ENCODE measurements at places on chromosomes 2 and 18.

GRCh38 chr18:22020867-22021370, 148.5 kb upstream of the GATA6 start:
- no peak for DNase-seq

DNA sequence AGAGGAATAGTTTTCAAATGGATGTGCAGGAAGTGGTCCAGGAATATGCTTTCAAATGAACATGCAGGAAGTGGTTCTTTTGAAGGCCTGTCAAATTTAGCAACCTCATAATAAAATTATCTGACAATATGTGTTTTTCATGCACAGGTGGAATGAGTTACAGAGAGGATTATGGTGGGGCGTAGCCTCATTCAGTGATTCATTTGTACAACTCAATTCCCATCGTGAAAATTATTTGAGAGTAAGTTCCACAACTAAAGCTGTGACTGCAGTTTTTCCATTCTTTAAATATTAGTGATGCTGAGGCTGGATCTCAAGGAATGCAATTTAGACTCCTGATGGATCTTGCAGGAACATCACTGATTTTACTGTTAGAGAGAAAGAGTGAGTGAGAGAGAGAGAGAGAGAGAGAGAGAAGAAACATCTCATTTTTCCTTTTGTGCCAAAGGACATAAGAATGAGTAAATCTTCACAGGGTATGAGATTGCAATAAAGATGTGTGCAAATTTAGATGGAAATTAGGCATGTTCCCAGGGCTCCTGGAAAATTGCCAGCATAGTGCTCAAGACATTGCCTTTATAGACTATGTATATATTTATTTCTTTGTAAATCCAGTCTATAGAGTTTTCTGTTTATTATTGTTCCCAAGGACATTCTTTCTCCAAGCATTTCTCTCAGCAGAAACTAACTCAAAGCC, 394.9 kb upstream of the ZEB2 start:
- no peak for DNase-seq

DNA sequence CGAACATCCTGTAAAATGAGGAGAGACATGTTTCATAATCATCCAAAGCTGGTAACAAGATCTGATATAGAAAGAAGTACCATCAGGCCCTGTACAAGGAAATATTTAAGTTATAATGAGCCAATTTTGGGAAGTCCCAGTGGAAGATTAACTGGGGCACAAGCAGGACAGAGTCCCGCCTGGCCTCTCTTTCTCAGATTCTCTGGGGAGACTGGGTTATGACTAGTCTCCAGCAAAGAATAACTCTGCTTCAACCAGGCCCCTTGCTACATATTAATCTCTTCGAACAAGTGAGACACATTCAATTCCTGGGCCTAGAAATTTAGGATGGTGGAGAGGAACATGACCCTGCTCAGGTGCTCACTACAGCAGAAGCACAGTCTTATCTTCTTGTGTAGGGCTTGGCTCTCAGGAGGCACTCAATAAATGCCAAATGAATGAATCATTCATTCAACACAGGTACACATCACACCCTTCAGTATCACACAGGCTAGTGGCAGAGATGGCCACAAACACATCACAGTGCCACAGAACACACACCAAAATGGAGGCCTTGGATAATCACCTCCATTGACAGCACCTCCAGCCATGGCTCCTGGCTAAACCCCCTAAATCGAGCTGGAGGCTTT, 46.4 kb upstream of the RNF152 start:
- no peak for DNase-seq

DNA sequence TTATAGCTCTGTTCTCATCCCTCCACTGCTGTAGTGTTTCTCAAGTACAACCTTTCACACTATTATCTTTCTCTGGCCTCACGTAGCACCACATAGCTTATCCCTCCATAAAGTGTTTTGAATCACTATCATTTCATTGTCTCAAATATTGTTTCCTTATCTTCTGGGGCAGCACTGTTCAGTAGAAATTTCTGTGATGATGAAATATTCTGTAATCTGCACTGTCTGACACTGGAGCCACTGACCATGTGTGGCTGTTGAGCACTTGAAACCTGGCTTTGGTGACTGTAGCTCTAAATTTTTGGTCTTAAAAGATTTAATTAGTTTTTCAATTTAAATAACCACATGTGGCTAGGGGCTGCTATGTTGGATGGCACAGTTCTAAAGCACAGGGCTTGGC, 78.9 kb downstream of the CPS1 start:
- no peak for DNase-seq

DNA sequence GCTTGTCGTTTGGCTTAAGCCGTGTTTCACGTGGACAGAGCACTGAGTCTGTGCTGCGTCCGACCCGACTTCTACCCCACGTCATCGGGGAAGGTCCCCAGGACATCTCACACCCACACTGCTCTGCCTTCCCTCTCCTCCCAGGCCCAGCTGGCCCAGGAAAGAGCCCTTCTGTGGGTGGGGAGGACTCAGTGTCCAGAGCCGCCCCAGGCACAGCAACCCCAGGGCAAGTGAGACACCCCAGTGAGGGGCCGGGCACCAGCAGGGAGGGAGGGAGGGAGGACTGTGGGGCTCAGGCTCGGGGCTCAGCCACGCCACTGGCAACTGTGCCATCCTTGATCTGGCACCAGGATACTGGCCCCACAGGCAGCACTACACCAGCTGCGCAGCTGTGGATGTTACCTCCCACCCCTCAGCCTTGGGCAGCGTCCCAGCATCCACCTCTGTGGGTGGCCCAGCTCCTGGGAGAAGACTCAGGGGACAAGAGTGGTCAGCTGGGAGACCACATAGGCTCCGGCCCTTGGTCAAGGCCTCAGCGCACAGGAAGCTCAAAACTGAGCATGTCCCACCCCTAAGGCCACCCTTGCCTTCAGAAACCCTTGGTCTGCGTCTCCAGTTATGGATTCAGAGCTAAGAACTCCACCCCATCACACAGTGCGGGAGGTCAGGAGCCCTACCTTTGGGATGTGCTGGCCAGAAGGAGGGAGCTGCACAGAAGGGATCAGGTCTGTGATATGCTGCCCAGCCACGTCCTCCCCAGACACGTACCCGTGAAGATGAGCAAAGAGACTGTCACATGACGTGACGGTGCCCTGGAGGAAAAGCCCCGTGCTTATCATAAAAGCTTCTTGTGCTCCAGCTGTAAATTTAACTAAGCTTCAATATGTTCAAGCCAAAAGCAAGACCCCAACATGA, 11.7 kb downstream of the PASK start:
- no peak for DNase-seq

DNA sequence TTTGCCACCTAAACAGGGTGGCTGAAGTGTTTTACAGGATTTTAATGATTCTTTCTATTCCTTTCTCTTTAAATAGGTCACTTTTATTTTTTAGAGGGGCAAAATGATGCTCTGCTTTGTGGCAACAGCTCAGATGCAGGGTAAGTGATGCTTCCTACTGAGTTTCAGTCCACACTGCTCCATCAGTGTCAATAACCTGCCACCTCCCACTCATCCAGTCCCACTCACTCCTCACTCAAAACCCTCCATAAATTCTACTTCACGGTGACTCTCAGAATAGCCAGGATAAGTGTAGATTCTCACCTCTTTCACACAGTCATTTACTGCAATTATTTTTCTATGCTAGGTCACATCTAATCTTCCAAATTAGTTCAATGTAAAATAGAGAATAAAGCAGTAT, 72.7 kb downstream of the SCN2A start:
- DNase-seq: no peak

DNA sequence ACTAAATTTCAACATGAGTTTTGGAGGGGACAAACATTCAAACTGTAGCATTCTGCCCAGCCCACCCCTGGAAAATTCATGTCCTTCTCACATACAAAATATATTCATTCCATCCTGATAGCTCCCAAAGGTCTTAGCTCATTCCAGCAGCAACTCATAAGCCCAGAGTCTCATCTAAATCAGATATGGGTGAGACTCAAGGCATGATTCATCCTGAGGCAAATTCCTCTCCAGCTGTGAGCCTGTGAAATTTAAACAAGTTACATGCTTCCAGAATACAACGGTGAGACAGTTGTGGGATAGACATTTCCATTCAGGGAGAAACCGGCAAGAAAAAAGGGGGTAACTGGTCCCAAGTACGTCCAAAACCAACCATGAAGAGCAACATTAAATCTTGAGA, 43.5 kb upstream of the FAHD2A start:
- no peak for DNase-seq

DNA sequence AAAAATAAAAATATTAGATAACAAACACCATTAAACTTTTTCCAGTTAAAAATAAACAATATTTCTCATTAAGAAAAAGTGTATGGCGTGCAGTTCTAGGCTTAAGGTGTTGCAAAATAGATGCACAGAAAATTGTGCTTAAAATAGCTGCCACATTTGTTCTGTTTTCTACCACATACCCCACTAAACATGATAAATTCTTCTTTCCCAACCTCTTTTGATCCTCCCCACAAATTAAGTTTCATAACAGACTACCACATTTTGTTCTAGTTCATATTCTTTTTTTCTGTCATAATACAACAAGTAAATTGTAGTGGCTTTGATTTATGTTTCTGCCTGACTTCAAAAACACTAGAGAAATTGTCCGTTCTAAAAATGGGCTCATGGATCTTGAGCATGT, 64.5 kb downstream of the ARHGAP28 start:
- DNase-seq: no peak

DNA sequence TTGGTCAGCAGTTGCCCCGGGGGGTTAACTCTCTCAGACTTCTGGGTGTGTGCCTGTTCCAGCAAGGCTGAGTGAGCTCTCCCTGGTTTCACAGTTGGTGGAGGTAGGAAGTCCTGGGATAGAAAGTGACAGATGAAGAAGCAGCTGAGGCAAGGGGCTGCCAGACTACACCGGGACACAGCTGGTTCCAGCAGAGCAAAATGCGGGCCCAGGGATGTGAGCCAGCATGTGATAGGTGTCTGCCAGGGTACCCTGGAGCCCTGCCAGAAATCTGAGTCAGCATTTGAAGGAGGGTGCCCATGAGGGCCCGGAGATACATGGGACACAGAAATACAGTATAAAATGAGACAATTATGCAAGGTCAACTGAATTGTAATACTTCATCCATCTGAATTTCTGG, 79.3 kb upstream of the LGALSL start:
- DNase-seq: no peak

DNA sequence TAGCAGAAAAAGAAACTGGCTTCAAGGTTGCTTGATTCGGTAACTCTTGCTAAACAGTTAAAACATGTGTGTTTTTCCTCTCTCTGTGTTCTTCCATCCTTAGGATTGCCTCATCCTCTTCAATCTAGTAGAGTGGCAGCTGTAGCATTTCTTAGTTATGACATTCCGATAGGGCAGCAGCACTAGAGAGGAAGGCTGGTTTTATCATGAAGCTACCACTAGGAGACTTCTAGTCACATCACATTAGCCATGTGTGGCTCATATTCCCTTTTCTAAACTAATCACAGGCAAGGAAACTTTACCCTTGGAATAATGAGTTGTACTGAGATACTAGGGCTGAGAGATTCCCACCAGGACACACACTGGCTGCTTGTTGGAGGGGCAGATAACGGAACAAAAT, 187.6 kb downstream of the DOK6 start:
- no peak for DNase-seq

- DNase-seq: no peak
Observed at GRCh38 chr2:64359892-64360657, 93.9 kb upstream of the LGALSL start.

DNA sequence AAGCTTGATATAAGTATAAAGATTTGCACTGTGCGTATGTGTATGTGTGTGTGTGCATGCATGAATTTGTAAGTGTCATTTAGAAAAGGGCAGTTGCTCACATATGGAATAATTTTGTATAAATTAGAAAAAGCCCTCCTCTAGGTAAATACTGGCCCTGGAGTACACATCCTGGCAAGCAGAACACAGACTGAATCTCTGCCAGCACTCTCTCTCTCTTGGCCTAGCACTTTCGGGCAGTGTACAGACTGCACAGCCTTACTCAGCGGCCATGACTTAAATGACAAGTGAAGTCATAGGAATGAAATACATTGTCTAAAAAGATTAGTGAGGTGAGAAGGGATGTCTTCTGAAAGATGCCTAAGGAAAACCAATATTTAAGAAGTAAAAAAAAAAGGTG, 214.1 kb downstream of the RDH14 start:
- DNase-seq: no peak

- DNase-seq: no peak
Observed at GRCh38 chr2:171939058-171939742, 16.9 kb downstream of the HAT1 start.

- no peak for DNase-seq
Observed at GRCh38 chr2:77652499-77652898, 130.3 kb upstream of the LRRTM4 start.

- no peak for DNase-seq
Observed at GRCh38 chr18:1147730-1148129, 243.1 kb downstream of the ADCYAP1 start.

- no peak for DNase-seq
Observed at GRCh38 chr2:144922519-144922918, 402.6 kb upstream of the ZEB2 start.

DNA sequence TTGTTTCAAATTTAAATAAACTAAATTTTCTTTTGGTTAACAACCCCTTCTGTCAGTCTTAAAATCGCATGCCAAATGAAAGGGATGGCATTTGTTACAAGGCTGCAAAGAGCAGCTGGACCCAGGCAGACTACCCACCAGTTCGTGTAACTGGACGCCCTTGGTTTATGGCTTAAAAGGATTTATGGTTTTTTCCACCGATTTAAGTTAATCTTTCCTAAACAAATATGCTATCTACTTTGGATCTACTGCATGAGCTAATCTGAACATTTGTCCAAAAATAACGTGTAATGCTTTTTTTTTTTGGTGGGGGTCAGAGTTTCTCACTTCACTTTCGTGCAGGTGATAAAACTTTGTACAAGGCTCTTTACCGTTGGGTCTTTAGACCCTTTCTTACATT, 62.9 kb downstream of the DIS3L2 start:
- DNase-seq: no peak

- DNase-seq: no peak
Observed at GRCh38 chr2:146669735-146670134, 1175.1 kb upstream of the ACVR2A start.

GRCh38 chr2:29272311-29272710, 157.1 kb downstream of the CLIP4 start:
- no peak for DNase-seq

DNA sequence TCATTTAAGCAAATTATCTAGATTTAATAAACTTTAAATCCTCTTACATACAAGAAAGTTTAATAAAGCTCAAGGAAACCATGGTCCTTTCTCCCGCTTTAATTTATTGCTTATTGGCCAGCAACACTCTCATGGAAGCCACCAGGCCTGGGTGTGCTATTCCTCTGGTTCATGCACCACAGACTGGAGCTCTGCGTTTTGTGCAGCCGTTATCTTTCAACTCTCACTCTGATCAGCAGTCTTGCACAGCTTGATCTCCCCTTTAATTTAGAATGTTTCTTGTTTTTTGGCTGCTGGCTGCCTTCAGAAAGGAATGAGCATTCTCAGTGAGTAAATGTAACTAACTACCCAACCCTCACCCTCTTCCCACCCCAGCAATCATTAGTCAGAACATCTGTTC, 318.7 kb downstream of the MEIS1 start:
- DNase-seq: no peak

Data from stimulated activated CD8-positive, alpha-beta memory T cell treated with anti-CD3 and anti-CD28 coated beads, Interleukin-7, amount 100 ng/mL, for 1 hour (primary cell).